ENCODE measurements at places on chromosomes 2 and 18.
A peak's percentile ranks its signal among the peaks of the same experiment; 100 is the strongest.

- no peak for DNase-seq
Observed at GRCh38 chr18:7177116-7177744, 53.7 kb upstream of the LRRC30 start.

- no peak for DNase-seq
Observed at GRCh38 chr2:169362894-169363559, 693 bp upstream of the LRP2 start.

- DNase-seq, result no peak
Observed at GRCh38 chr18:23238651-23239349, 103.5 kb downstream of the CABLES1 start.

- peak; percentile 29 for DNase-seq
Observed at GRCh38 chr2:98822301-98823164, 91.6 kb upstream of the MGAT4A start.

GRCh38 chr2:49569176-49569575, 414.9 kb upstream of the FSHR start:
- no peak for DNase-seq

- DNase-seq, result no peak
Observed at GRCh38 chr18:49751427-49752094, 61.8 kb downstream of the ACAA2 start.

DNA sequence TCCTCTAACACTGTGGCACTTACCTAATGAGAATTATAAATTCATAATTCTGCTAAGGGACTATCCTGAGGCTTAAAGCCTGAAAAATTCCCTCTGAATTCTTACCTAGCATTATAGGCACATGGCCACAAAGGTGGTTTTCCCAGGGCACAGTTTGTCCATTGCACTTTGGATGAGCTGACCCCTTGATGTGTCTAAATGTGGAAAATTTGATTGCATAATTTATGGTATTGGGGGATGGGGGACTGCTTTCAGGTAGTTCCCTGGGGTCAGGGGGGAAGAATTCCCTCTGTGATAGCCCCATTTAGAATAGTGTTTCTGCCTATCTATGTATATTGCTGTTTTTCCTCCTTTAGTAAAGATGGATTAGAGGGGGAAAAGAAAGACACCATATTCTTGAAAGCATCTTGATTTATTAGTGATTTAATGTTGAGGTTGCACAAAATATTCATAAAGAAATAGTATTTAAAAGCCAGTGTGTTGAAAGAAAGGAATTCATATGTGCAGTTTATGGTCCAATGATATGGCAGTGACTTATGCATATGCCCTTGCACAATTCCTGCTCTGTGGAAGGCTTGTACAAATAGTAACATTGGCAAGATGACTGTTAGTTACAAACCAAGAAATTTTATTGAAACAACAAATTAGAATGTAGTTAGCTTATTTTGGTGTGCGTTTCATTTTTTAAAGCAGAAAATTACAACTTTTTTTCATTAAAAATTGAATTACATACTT, 8.7 kb upstream of the HTR2B start:
- no peak for DNase-seq

DNA sequence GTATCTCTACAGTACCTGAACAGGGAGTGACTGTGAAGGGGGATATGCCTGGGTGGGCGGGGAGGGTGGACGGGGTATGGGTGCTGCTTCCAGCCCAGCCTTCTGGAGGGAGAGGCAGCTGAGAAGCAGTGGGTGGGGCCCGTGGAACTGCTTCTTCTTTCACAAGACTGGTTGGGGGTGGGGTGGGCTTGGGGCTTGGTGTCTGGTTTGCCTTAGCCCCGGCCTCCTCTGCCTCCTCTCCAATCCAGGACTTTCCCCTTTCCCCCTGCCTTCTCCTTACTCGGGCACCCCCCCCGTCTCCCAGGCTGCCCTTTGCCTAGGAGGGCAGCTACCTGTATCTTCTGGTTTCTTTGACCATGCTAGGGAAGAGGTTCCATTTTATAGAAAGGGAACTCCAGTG, 233.4 kb downstream of the DYSF start:
- no peak for DNase-seq
